ENCODE measurements at places on chromosomes 4 and X.

- DNase-seq: no peak
These were observed 161.2 kb downstream of the EFNB1 start for GRCh38 chrX:68989865-68990606.

DNA sequence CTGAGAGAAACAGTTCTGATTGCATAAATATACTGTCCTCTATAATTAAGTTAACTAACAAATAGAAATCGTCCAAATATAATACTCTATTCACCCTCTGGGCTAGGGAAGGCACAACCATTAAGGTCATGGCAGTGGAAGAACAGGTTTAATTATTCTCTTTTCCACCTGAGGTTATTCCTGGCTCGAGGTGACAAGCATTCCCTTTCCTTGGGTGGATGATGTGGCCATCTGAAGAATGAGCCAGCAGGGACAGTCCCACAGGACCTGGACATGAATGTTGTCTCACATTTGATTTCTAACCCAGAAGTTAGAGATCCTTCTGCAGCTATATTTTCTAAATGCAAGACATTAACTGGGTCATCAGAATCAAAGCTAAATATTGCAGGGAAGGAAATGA, 5.5 kb downstream of the IBSP start:
- DNase-seq: no peak

- no peak for DNase-seq
These were observed at the start of gene KIT for GRCh38 chr4:54657551-54658251. Gene KIT, plus strand, starts transcription at chr4:54657957. Its CDS starts 58 bp downstream, at chr4:54658015.

DNA sequence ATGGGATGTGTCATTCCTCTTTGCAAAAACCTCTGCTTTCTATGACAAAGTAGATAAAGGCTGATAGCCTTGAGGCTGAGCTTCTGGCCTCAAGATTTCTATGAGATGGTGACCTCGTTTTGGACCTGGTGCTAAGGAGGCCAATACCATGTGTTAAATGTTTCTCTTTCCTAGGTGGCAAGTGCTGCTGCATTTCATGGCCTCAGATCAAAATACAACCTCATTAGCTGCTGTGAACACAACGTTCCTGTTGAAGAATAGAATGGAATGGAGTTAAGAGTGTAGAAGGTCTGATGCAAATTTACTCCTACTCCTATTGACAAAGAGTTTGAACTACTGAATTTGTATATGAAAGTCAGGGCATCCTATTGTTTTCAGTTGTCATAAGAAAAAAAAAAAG, 112.0 kb downstream of the C4orf51 start:
- DNase-seq: no peak

DNA sequence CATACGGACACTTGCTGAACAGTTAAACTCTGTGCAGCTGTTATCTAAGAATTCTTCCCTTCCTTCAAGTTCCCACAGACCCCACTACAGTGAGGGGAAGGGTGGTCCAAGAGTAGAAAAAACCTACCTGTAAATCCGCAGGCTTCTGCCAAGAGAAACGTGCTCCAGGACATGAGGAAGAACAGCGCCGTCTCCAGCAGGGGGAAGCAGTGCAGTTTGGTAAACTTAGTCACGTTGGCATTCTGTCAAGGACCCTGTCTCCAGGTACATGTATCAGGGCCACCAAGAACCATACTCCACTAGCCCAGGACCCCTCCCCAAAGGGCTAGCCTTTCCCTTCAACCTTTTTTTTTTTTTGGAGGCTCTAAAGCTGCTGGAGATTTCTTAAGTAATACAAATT, 79.9 kb downstream of the CHST7 start:
- no peak for DNase-seq

DNA sequence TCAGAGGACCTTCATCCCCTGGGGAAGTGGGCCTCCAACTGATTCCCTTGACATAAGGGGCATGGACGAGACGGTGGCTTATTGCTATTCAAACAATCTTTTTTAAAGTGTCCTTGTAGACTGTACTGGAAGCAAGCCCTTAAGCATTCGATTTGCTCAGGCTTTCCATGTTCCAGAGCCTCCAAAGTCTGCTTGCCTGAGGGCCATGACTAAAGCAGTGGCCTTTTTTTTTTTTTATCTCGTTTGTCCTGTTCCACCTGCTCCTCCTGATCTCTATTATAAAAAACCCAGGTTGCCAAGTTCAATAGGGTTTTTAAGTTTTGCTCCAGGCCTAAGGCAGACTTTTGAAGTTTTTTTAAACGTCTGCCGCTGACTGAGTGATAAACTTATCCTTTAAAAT, 103.7 kb upstream of the AADAT start:
- DNase-seq: no peak

GRCh38 chr4:130183766-130184165, 1087.8 kb downstream of the C4orf33 start:
- no peak for DNase-seq

- DNase-seq: peak; percentile 49
These were observed 1448.9 kb upstream of the TENM3 start for GRCh38 chr4:180794333-180794732.

DNA sequence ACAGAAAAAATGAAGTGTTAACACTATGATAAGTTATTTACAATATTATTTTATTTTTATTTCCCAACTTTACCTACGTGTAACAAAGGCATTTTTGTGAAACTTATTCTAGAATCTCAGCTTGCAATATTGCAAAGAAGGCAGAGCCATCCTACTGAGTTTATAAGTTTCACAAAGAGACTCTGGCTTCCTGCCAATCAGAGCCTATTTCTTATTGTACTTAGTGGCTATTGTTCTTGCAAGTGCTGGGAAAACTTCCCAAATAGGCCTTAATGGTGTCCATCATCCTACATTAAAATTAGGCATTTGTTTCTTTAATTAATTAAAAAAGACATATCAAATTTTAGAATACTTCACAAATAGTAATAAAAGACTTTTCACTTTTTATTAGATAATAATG, 233.2 kb downstream of the EPHA5 start:
- DNase-seq: no peak

DNA sequence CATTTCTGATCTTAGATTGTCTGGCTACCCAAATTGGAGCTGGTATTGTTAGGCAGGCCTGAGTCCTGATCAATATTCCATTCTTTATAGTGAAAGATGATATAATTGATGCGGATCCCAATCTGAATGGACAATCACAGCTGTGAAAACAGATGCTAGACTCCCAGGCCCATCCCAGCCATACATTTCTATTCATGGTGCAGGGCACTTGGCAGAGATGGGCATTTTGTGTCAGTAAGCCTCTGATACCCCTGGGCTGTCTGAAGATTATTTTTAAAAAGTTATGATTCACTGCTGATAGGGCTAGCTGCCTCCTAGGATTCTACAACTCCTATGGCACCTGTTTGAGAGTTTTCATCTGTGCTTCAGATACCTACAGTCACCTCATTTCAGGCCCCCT, 61.2 kb upstream of the TSPAN7 start:
- no peak for DNase-seq

GRCh38 chrX:150202641-150203247, 160.4 kb upstream of the MAMLD1 start:
- DNase-seq: no peak

DNA sequence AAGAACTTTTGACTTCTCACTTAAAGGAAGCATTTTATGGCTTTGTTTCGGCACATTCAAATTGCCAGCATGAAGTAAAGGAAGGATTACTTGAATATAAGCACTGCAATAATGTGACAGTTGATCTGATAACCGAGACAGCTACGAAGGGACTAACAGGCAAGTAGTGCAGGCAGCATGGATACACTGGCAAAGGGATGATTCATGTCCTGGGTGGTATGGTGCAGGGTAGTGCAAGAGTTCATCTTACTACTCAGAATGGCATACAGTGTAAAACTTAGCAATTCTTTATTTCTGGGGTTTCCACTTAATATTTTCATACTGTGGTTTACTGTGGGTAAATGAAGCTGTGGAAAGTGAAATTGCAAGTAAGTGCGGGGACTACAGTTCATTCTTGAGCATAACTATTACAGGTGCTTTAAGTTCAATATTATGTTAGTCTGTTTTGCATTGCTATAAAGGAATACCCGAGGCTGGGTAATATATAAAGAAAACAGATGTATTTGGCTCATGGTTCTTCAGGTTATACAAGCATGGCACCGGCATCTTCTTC, 611.8 kb downstream of the SPOCK3 start:
- DNase-seq: no peak

GRCh38 chrX:107736781-107737531, 38.6 kb downstream of the TSC22D3 start:
- DNase-seq: no peak

DNA sequence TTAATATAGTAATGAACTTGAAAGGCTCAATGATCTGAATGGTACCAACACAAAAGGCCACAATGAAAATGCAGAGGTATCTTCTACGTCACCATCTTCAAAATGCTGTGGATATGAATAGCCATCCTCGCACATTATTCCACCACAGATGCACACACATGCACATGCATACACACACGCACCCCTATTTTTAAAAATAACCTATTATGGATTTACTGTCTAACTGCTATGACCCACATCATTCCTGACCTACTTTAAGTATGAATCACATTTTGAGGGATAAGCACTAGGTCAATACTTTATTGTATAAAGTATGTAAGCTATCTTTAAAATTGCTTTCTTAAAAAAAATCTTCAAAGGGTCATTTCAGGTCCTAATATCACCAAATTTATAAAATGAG, 24.4 kb upstream of the CORIN start:
- no peak for DNase-seq

DNA sequence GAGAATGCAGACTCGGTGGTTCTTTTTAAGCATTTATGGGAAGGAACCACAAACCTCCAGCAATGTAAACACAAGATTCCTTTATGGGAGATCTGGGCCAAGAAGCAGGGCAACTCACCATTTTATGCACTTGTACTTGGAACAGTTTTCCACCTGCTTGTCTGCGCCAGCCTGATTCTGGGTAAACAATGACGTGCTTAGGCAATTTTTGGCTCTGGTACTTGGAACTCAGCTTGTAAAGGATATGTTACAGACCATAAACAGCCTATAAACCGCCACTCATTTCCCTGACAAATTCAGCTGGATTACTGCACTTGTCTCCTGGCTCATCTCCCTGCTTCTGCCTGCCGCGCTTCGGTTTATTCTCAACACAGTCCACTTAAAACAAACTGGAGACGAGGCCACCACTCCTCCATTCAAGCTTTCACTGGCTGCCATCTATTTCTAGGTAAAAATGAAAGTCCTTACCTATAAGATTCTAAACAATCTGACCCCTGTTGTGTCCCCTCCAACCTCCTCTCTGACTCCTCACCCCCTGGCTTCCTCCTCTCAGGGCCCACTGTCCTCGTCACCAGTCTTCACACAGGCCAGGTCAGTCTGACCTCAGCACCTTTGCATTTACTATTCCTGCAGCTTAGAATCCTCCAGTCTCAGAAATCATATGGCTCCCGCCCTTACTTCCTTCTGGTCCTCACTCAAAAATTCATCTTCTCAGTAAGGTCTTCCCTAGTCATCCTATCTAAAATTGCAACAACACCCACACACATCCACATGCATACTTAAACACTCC, 205.9 kb upstream of the GALNT7 start:
- DNase-seq: no peak

DNA sequence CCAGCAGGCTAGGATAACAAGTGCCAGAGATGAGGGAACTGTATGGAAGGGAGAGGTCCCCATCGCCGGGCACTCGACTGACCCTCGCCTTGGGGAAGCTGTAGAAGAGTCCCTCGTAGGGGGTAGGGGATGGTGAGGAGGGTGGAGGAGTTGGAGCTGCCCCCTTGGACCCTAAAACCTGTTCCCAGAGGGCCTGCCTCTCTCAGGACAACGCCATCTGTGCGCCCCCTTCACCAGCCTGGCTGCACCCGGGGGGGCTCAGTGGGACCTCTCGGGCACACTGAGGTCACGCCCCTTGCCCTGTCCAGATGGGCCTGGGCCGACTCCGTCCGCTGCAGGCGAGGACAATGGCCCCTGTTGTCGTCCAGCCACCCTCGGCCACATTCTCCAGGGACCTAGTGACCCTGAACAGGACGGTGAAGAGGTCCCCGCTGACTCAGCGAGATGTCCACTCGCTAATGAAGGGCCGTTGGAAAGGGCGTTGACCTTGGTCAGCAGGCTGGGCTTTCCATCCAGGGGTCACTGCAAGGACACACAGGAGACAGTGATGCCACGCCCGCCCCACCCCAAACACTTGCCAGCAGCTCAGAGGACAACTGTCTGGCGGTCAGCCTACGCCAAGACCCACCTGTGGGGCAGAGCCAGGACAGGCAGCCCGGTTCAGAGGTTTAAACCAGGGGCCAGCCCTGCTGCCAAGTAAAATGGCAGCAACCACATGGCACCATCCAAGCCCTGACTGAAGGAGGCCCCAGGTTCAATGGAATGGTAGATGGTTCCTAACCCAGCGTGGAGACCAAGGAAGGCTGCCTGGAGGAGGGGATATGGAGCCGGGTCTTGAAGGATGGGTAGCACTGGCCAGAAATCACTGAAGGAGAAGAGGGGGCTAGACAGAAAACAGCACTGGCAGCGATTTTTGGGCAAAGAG, 51.2 kb downstream of the HMX1 start:
- no peak for DNase-seq

DNA sequence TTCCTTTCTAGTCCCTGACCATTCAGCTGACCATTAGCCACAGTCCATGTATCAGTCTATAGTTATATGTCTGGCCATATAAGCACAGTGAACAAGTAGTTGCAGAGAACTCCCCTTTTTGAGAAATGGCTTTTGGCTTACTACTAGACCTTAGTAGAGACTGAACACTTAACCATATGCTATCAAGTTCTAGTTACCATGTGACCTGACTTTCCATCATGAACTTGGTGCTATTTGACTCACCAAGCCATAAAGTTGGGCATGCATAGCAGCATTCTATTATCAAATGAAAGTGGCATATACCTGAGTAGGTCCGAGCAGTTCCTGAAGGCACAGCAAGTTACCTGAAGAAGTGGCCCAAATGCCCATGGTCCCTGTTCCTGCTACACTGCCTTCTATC, 74.5 kb upstream of the IL2 start:
- no peak for DNase-seq

DNA sequence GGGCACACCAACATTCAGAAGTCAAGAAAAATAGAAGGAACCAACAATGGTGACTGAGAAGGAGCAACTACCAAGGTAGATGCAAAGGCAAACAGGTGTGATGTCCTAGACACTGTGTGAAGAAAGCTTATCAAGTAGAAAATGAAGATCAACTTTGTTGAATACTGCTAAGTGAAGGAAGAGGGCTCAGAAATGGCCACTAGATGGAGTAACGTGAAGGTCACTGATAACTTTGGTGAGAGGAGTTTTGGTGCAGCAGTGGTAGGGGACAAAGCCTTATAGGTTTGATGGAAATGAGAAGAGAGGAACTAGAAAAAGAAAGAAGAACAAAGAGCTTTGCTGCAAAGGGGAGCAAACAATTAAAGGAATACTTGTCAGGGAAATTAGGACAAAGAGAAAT, 23.5 kb downstream of the OTC start:
- DNase-seq: no peak

DNA sequence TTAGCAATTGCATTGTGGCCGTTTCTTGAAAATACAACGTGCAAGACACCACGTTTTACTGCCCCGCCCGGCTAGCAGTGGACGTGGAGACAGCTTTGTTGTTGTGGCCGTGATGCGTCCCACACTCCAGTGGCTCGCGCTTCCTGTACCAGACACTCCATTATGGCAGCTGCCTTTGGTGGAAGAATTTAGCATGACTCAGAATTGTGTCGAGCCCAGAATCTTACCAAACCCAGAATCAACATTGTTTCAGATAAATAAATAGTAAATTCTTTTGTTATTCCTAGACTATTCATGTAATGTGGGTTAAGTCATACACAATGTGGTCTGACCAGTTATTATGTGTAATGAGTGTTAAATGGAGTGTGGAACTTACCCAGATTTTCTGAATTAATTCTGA, 25.3 kb upstream of the S100P start:
- DNase-seq: no peak

GRCh38 chrX:129636175-129636681, 18.5 kb downstream of the APLN start:
- DNase-seq: no peak

GRCh38 chr4:156111686-156112085, 158.0 kb upstream of the CTSO start:
- no peak for DNase-seq
